ENCODE measurements at places on chromosomes 5 and 9. TPM values are rescaled to one million over a fixed set of nuclear protein-coding genes. Genes with fewer than 3 reads are reported as not detected.
A peak's percentile ranks its signal among the peaks of the same experiment; 100 is the strongest.

Gene FKTN
- total RNA-seq = 29.0 TPM

DNA sequence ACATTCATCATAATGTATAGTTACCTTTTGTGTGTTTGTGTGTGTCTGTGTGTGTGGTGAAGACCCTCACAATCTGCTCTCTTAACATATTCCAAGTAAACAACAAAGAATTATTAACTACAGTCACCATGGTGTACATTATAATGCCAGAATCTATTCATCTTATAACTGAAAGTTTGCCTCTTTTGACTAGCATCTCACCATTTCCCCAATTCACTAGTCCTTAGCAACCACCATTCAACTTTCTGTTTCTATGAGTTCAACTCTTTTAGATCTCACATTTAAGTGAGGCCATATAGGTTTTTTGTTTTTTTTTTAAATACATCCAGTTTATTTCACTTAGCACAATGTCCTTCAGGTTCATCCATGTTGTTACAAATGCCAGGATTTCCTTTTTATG is 83.6 kb downstream of the SMC2 start:
- no peak overlapping the region for H3K27ac ChIP-seq
- no peaks in the 10 kb centered on the region for H3K36me3 ChIP-seq
- no peaks in the 10 kb centered on the region for H3K27me3 ChIP-seq
- no peaks in the 10 kb centered on the region for H3K4me1 ChIP-seq

Gene TMEFF1
- total RNA-seq = 2.5 TPM

DNA sequence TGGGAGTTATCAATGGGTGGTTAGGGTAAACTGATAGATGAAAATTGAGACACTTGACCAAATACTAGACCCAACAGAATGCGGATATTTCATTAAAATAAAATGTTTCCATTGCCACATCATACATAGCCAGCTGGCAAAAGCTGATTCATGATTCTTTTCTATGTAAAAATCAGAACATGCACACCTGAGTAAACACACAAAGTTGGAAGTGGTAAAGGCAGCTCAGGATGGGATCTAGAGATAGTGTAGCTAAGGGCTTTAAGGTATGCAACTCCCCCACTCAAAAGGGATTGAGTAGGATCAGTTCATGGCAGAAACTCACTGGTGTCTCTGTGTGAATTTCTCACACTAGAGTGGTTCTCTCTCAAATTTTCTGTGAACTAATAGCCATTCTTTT is 541.1 kb upstream of the GRAMD2B start:
- H3K36me3 ChIP-seq = no peaks in the 10 kb centered on the region
- H3K27ac ChIP-seq = no peak overlapping the region
- H3K4me1 ChIP-seq = no peaks in the 10 kb centered on the region
- H3K4me3 ChIP-seq = no peak overlapping the region
- no peaks in the 10 kb centered on the region for H3K27me3 ChIP-seq
- no peak for DNase-seq

GRCh38 chr5:53507013-53507412 is 26.6 kb downstream of the FST start:
- no peak overlapping the region for H3K4me3 ChIP-seq
- H3K4me1 ChIP-seq = no peaks in the 10 kb centered on the region
- no peaks in the 10 kb centered on the region for H3K36me3 ChIP-seq
- no peak overlapping the region for H3K27ac ChIP-seq
- no peak for DNase-seq

DNA sequence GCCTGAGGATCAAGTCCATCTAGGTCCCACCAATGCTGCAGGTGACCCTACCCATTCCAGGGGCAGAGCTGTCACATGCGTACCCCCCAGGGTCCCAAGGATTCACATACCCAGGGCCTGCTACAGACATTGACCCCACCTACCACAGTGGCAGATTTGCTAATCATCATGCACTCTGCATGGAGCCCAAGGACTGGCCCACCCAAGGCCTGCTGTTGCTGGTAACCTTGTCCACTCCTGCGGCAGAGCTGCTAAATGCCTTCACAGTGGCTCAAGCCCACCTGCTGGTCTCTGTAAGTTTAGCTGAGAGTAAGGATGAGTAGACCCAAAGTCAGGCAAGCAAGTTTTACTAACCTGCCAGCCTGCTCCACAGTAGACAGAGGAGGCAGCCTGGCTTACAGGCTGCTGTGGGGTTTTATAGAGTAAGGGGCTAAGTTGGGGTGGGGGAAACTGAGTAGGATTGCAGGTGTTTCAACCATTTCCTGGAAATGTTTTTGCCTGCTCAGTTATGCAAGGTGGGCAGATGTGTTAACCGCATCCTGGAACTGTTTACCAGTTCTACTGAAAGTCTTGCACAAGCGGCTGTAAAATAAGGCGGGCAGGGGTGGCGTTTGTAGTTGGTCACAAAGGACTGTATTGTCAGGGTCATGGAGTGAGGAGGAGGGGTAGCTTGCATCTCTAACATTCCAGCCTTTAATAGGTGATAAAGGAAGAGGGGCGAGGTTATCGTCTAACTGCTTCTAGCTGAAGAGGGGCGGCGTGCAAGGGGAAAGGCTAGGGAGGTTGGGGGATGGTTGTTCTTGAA is 2163.5 kb upstream of the WWC1 start:
- H3K4me3 ChIP-seq = no peak overlapping the region
- H3K4me1 ChIP-seq = no peaks in the 10 kb centered on the region
- no peaks in the 10 kb centered on the region for H3K36me3 ChIP-seq
- H3K27ac ChIP-seq = no peak overlapping the region

Gene HMGCS1
- 253 TPM for total RNA-seq

DNA sequence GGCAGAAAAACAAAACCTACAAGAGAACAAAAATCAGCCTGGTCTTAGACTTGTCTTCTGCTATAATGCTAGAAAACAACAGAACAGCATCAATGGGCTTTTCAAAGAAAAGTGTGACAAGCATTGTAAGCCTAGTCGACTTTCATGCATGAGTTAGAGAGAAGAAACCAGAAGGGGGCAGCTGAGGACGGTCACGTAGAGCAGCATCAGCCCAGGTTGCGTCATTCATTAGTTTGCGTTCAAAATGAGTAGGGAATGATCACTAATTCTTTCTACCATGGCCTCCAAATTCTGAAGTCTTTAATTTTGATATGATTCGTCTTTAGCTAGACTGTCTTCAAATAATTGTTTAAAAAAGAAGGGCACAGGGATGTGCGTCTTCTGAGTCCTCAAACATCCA is 4.7 kb upstream of the ISCA1 start:
- no peak overlapping the region for H3K27ac ChIP-seq
- peaks cover 2% of the 10 kb centered on the region for H3K4me1 ChIP-seq
- no peaks in the 10 kb centered on the region for H3K36me3 ChIP-seq
- H3K27me3 ChIP-seq = no peaks in the 10 kb centered on the region
- DNase-seq = peak; percentile 75

DNA sequence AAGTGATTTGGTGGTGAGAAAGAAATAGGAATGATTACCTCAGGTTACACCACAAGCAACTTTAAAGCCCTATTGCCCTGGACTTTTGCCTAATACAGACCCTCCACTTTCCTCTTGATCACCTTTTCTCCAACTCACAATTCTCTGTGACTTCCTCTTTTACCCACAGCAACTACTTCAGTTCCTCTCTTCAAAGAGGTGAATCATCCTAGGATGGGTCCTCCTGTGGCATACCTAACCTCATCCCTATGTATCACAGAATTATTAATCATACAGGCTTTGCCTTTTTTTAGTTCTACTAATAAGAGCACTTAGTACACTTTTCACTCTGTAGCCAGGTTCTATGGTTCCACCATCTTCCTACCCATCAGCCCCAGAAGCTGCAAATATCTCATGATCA is 19.6 kb upstream of the INSL6 start:
- no peak overlapping the region for H3K4me3 ChIP-seq
- H3K4me1 ChIP-seq = no peaks in the 10 kb centered on the region
- no peak for DNase-seq
- H3K36me3 ChIP-seq = no peaks in the 10 kb centered on the region

Gene KIF4B
- total RNA-seq = under 0.01 TPM

DNA sequence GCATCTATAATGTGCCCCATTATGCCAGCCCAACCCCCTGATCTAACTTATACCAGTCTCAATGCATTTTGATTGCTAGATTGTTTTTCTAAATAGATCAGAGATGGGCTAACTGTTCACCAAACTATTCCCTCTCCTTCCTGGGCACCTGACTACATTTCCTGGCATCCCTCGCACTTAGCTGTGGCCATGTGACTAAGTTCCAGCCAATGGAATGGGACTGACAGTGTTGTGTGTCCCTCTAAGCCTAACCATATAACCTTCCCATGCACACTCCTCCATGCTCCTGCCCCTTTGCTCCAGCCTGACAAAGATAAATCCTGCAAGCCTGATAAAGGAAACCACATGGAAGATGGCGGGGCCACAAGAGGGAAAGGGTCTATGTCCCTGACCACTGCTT is 12.3 kb upstream of the IFNK start:
- no peaks in the 10 kb centered on the region for H3K36me3 ChIP-seq
- H3K27me3 ChIP-seq = no peaks in the 10 kb centered on the region
- H3K27ac ChIP-seq = no peak overlapping the region

GRCh38 chr5:172779691-172780341 is 8.8 kb upstream of the DUSP1 start:
- no peaks in the 10 kb centered on the region for H3K36me3 ChIP-seq
- H3K4me1 ChIP-seq = peaks cover 20% of the 10 kb centered on the region
- no peaks in the 10 kb centered on the region for H3K27me3 ChIP-seq
- no peak overlapping the region for H3K27ac ChIP-seq

- H3K27me3 ChIP-seq = no peaks in the 10 kb centered on the region
- no peaks in the 10 kb centered on the region for H3K36me3 ChIP-seq
- no peak for DNase-seq
- no peak overlapping the region for H3K27ac ChIP-seq
- H3K4me1 ChIP-seq = peaks cover 7% of the 10 kb centered on the region
- H3K4me3 ChIP-seq = no peak overlapping the region
Observed at GRCh38 chr9:70127540-70128416, 84.1 kb downstream of the MAMDC2 start.

Gene HACD4
- 12.3 TPM for total RNA-seq

Gene ZNF879
- total RNA-seq = 7.1 TPM

Gene PDZD2
- 0.33 TPM for total RNA-seq

GRCh38 chr5:62306323-62306895 is 403 bp downstream of the KIF2A start:
- H3K4me3 ChIP-seq = peak overlapping the region; percentile 90
- H3K27me3 ChIP-seq = no peaks in the 10 kb centered on the region
- H3K36me3 ChIP-seq = no peaks in the 10 kb centered on the region
- no peak for DNase-seq
- H3K27ac ChIP-seq = peak overlapping the region; percentile 88
- H3K4me1 ChIP-seq = peaks cover 4% of the 10 kb centered on the region

Gene LRRC70
- 1.3 TPM for total RNA-seq

Gene MEGF10
- total RNA-seq = under 0.01 TPM

Gene ARHGEF39
- 0.66 TPM for total RNA-seq

GRCh38 chr9:111610149-111610548 is 10.7 kb upstream of the PTGR1 start:
- H3K27ac ChIP-seq = no peak overlapping the region
- no peak for DNase-seq
- H3K4me1 ChIP-seq = no peaks in the 10 kb centered on the region
- H3K36me3 ChIP-seq = no peaks in the 10 kb centered on the region

Gene FASTKD3
- 10.8 TPM for total RNA-seq

DNA sequence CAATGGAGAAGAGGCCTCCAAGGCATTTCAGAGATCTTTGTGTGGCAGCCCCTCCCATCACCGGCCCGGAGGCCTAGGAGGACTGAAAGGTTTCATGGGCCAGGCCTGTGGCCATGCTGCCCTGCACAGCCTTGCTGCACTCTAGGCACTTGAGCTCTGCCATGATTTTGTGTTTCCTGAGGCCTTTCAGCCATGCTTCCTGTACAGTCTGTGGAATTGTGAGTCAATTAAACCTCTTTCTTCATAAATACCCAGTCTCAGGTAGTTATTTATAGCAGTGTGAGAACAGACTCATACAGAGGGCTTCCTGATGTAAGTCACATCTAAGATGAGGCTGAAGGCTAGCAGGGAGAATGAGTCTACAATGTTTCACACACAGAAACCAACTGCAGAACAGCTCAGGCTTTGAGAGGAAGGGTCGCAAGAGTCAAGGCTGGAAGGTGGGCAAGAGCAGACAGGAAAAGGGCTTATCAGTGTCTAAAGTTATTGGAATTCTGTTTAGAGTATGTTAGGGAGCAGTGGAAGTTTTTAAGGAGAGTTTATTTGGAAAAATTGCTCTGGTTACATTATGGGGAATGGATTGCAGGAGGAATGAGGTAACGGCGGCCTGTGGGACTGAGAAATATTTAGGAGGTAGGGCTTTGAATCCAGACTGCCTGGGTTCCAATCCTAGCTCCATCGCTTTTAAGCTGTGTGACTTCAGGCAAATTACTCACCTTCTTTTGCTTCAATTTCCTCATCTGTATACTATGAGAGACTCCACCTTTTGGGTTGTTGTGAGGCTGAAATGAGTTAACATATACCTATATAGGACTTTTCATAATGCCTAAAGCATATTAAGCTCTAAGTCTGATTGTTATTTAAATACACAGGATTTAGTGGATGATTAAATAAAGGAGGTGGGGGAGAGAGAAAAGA is 291.2 kb downstream of the CWC27 start:
- H3K36me3 ChIP-seq = no peaks in the 10 kb centered on the region
- no peaks in the 10 kb centered on the region for H3K27me3 ChIP-seq
- H3K27ac ChIP-seq = no peak overlapping the region
- peaks cover 5% of the 10 kb centered on the region for H3K4me1 ChIP-seq
- peak; percentile 71 for DNase-seq

DNA sequence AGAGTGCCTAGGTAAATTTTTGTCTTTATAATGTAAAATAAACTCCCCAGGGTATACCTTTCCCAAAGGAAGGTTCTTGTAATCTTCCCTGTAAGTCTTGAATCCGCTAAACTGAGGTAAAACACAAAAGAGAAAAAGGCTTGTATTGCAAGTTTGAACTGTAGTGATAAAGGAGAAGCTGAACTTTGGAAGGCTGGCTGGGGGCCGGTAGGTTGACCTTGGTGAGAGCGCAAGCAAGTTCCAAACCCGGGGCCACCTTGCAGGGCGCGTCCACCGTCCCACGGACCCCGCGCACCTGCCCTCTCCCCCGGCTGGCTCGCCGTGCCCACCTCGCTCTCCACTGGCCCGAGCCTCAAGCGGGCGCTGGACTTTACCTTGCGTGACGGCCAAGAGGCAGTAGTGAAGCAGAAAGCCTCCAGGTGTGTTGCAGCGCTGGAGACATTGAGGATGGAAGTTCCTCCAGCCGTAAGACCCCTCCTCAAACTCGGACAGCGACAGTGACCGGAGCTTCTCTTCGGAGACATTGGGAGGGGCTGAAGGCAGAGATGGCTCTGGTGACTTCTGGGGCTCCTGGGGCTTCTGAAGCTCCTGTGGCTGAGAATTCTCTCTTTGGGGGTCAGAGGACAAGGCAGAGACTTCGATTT is 428 bp downstream of the SLCO4C1 start:
- no peak overlapping the region for H3K27ac ChIP-seq
- no peaks in the 10 kb centered on the region for H3K27me3 ChIP-seq
- H3K4me1 ChIP-seq = no peaks in the 10 kb centered on the region
- no peaks in the 10 kb centered on the region for H3K36me3 ChIP-seq
- DNase-seq = no peak
- H3K4me3 ChIP-seq = no peak overlapping the region

Measured in fibroblast of lung (primary cell).